DMS153 (cell line): ENCODE measurements at places on chromosomes 16 and 17.

GRCh38 chr16:69171325-69172084 lies 15.5 kb upstream of the SNTB2 start:
- DNase-seq = no peak

- no peak for DNase-seq
These were observed 736 bp downstream of the CNP start for GRCh38 chr17:41967141-41967920.

- no peak for DNase-seq
These were observed 4.7 kb downstream of the SLC47A1 start for GRCh38 chr17:19538095-19539039.

GRCh38 chr17:17254036-17254435 lies 17.1 kb upstream of the FLCN start:
- DNase-seq = no peak

GRCh38 chr17:46836500-46836899 lies 14.9 kb upstream of the WNT9B start:
- DNase-seq = no peak

GRCh38 chr17:17051380-17051779 lies 9.1 kb downstream of the MPRIP start:
- DNase-seq = no peak

- no peak for DNase-seq
These were observed 17.5 kb upstream of the DLX4 start for GRCh38 chr17:49951362-49952082.

- no peak for DNase-seq
These were observed 169.1 kb downstream of the XYLT1 start for GRCh38 chr16:17301593-17302135.

DNA sequence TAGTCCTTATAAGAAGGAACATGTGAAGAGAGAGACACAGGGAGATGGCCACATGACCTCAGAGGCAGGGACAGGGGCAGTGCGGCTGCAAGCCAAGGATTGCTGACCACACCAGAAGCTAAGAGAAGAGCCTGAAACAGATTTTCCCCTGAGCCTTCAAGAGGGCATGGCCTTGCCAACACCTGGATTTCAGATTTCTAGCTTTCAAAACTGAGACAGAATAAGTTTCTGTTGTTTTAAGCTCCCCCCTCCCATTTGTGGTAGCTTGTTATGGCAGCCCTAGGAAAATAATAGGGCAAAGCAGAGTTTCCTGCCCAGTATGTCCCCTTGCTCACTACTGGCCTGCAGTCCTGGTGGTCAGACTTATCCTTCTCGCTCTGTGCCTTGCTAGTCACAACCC lies 204.5 kb downstream of the CCDC182 start:
- no peak for DNase-seq

DNA sequence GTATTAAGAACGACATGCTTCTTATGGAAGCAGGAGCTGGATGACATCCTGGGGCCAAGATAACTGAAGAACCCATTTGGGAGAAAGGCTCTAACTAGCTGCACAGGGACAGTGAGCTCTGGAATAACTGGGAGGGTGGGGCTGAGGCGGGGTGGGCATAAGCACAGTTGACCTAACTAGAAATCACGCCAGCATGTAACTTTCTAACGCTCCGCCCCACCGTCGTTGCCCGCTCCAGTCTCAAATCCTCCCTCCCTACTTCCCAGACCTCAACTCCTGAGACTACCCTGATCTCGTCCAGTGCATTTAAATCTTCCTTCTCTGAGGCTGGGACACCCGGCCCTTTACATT lies 436 bp downstream of the PHB1 start:
- DNase-seq = no peak

DNA sequence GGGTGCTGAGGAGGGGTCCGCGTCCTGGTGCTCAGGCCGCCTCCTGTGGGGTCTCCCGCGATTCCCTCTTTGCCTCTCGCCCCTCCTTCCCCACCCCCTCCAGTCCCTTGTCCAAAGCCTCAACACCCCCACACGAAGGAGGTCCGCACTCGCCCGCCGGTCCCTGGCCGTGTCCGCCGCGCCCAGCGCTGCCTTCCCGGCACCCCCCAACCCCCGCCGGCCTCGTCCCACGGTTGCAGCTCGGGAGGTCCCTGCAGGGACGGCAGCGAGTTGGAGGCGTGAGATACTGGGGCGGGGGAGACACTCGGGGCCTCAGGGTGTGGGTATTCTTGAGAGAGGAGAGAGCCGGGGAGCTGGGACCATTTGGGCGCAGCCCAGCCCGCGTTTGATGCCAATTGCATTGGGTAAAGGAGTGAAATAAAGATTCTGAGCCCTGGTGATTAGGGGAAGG lies 468 bp downstream of the FLYWCH2 start:
- no peak for DNase-seq

DNA sequence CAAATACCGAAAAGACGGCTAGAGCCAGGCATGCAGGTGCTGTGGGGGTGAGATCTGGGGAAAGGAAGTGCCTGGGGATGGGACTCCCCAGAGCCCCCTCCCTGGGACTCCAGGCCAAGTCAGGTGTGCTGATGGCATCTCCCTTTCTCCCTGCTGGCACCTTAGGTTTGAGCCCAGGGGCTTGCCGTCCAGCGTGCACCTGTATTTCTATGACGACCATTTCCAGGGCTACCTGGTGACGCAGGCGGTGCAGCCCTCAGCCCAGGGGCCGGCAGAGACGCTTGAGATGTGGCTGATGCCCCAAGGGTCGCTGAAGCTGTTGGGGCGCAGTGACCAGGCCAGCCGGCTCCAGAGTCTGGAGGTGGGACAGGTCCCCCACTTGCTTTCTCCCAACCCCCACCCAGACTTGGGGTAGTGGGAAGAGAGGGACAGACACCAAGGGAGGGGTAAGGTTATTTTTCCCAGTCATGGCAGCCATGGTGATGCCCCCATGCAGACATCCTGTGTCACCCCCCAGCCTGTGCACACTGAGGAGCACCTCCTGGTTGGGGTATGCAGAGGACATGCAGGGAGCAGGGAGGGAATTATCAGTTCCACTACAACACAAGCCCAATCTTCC lies 11.1 kb downstream of the XYLT2 start:
- no peak for DNase-seq

- no peak for DNase-seq
These were observed 845 bp downstream of the P3H4 start for GRCh38 chr17:41810659-41811548.

DNA sequence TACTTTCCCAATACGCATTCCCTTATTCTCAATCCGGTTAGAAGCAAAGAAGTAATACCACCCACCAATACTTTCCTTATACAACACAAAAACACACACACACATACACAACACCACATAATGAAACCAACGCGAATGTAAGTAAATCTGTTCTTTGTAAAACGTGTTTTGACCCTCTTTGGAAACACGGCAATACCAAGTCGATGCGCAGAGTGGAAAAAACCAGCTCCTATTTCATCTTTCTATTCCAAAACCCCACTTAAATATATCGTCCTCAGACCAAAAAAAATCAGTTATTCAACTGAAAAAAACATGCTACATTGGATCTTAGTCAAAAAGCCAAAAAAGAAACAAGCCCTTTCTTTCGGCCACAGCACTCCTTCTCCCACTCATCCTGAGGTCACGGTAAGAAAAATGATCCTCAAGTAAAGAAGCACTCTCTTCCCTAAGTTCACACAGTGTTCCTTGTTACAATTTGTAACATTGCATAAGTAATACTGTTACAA lies 31.0 kb upstream of the ARL4D start:
- peak; percentile 77 for DNase-seq

DNA sequence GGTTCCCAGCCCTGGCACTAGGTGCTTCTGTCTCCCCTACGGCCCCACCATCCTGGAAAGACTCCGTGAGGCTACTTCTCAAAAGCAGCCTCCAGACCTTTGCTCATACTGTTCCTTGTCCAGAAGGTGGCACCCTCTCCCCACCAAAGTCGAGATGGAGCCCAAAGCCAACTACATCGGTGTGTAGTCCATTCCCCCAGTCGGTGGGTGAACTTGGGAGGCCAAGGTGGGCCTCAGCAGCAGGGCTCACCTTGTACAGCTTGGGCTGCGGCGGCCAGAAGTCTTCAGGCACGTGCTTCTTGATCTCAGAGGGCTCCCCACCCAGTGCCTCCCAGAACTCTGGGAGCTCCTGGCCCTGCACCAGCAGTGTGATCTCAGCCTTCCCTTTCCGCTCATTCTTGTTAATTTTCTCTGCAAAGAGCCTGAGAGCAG lies 10.2 kb downstream of the FLII start:
- peak; percentile 26 for DNase-seq

DNA sequence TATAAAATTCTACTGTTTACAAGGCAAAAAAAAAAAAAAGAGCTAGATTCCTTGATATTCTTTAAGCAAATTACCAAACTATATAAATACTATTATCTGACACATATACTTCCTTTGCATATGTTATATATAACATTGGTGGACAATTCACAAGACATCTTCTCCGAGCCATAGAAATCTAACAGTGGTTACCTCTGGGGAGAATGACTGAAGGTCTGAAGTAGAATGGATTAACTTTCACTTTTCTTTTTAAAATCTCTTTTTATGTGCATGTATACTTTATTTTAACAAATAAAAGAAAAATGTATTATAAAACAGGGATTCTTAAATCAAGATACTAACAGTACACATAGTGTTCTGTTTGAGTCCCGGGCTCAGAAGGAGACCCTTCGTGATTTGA lies 131.0 kb downstream of the MRTFB start:
- DNase-seq = no peak

DNA sequence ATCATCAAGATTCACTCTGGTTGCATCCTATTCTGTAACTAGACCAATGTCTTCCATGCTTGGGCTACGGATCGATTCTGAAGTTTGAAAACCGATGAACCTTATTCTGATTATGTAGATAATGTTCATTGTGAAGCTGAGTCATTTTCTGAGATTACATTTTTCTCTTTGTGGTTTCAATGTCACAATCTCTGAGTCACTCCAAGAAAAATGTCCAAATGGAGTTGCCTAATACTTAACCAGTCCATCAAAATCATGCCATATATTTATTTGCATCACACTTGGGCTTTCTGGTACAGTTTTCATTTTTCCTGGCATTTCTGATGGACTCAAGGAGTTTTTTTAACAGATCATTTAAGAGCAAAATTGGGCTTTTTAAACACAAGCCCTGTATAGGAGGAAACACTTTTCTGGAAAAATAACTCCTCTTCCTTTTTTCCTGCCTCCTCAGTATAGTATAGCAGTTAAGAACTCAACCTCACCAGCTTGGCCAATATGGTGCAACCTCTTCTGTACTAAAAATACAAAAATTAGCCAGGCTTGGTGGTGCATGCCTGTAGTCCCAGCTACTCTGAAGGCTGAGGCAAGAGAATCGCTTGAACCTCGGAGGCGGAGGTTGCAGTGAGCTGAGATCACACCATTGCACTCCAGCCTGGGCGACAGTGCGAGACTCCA lies 17.5 kb downstream of the CACNG3 start:
- DNase-seq = no peak

- DNase-seq = peak; percentile 41
These were observed 4.9 kb downstream of the MT1F start for GRCh38 chr16:56662357-56663354.

DNA sequence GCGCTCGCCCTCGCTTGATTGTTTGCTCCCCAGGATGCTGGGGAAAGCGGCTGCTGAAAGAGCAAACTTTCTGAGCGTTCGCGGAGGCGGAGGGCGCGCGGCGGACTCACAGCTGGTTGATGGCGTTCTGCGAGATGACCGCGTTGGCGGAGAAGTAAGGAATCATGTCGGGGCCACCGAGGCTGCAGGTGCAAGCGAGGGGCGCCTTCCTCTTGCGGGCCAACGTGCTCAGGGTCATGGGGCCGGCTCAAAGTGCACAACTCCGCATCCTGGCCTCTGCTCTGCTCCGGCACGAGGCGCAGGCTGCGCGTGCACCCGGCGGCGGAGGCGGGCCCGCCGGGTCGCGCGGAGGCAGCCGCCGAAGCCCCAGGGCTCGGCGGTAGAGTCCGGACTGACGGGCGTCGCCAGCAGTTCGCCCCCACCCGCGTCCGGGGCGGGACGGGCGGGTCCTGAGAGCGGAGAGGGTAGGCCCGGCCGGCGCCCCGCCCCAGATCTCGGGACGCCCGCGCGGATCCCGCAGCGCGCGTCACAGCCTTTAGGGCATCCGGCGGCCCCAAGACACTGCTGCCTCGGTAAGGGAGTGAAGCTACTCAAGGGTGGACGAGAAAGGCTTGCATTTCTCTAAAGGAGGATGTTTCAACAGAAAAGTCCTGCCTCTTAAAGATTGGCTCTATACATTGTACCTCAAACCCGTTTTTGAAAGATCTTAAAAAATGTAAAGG lies 138.5 kb upstream of the CORO6 start:
- DNase-seq = peak; percentile 6

DNA sequence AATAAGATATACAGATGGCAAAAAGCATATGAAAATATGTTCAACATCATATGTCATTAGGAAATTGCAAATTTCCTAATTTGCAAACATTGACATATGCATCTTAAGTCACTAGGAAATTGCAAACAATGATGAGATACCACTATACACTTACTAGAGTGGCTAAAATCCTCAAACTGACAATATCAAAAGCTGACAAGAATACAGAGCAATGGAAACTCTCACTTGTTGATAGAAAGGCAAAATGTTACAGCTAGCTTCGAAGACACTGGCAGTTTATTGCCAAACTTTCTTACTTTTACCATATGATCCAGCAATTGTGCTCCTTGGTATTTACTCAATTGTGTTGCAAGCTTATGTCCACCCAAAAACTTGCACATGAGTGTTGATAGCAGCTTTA lies 5.0 kb upstream of the IL4R start:
- no peak for DNase-seq

- no peak for DNase-seq
These were observed 36.0 kb downstream of the ARHGAP23 start for GRCh38 chr17:38464251-38464722.

DNA sequence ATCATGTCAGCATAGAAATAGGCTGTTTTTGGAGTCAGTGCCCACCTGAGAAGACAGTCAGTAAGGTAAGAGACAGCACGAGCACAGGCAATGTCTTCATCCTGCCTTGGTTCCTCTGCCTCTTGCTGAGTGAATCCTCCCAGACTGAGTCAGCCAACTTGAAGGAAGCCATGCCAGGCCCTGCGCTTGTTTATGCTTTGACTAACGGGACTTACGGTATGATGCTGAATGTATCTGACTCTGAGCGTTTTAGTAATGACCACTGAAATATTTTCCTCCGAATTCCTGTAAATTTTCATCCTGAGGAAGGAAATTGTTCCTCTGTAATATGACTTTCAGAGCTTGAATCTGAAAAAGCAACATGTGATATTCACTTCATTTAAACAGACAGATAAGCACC lies 18.0 kb downstream of the C17orf67 start:
- no peak for DNase-seq

DNA sequence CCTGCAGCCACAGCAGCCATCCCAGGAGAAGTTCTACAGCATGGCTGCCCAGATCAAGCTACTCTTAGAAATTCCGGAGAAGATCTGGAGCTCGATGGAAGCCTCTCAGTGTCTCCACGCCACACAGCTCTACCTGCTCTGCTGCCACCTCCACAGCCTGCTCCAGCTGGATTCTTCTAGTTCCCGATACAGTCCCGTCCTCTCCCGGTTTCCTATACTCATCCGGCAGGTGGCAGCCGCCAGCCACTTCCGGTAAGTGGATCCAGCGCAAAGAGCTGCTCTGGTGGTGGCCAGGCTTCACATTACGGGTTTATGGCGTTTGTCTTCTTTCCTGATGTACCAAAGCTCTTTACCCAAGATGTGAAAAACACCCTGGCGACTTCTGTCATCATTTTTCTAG lies 3.6 kb downstream of the COG1 start:
- DNase-seq = peak; percentile 83

- peak; percentile 81 for DNase-seq
These were observed 11.9 kb downstream of the MT4 start for GRCh38 chr16:56576585-56577299.

GRCh38 chr17:75182319-75182568 lies 515 bp downstream of the SUMO2 start:
- DNase-seq = no peak

- no peak for DNase-seq
These were observed 153.4 kb downstream of the RGS9 start for GRCh38 chr17:65290616-65291015.
